ENCODE measurements at places on chromosomes 11 and 22. TPM values are rescaled to one million over a fixed set of nuclear protein-coding genes. Genes with fewer than 3 reads are reported as not detected.

Gene PKP3
- total RNA-seq, result 0.12 TPM

Gene KCTD14
- total RNA-seq, result 0.23 TPM

Gene CD59
- 41.9 TPM for total RNA-seq

Gene CASP5
- total RNA-seq, result not detected

Gene PKDREJ
- total RNA-seq, result 0.04 TPM

Gene OTOG
- not detected for total RNA-seq

Gene ARHGAP8
- total RNA-seq, result 2.4 TPM

Gene RIMBP3B
- total RNA-seq, result 0.27 TPM

Gene THRSP
- not detected for total RNA-seq

Gene RFPL2
- total RNA-seq, result not detected

Gene ME3
- total RNA-seq, result 16.2 TPM

Gene SYT8
- not detected for total RNA-seq

Gene GSTT2B
- not detected for total RNA-seq

Gene INSC
- total RNA-seq, result 0.36 TPM

Gene IL17REL
- 0.12 TPM for total RNA-seq

Gene POU2AF2
- not detected for total RNA-seq

Gene FADD
- 22.7 TPM for total RNA-seq

Gene MYEOV
- not detected for total RNA-seq

Gene OR51B2
- not detected for total RNA-seq

Gene MAPK12
- 14.2 TPM for total RNA-seq

Gene SVIP
- 46.6 TPM for total RNA-seq

Gene APOL2
- 51.3 TPM for total RNA-seq

Gene OR6T1
- total RNA-seq, result not detected

Gene NCR3LG1
- 2.7 TPM for total RNA-seq

Gene DUSP8
- total RNA-seq, result 1.1 TPM

Gene ZC3H12C
- 0.02 TPM for total RNA-seq

Gene OR2D2
- not detected for total RNA-seq

Gene EFCAB6
- 0.27 TPM for total RNA-seq

Gene B4GALNT4
- 13.6 TPM for total RNA-seq

Gene MPPED2
- 0.54 TPM for total RNA-seq

Gene OR56A4
- total RNA-seq, result not detected

Gene ATG2A
- total RNA-seq, result 21.2 TPM

Gene OR51E2
- not detected for total RNA-seq

Gene MRPL48
- 41.9 TPM for total RNA-seq

Gene OR8A1
- not detected for total RNA-seq

Gene RAB39A
- 1.1 TPM for total RNA-seq

Gene RAB6A
- total RNA-seq, result 66.3 TPM

Gene OR4A16
- not detected for total RNA-seq

Gene HBG1
- total RNA-seq, result not detected

Gene GPR83
- total RNA-seq, result 0.11 TPM

Gene OLFML1
- total RNA-seq, result not detected

Gene DEUP1
- total RNA-seq, result not detected

Gene GGT5
- total RNA-seq, result 0.54 TPM

Gene PAX6
- total RNA-seq, result not detected

Gene CHRDL2
- total RNA-seq, result not detected

Gene CD3E
- total RNA-seq, result 371 TPM

Gene DBX1
- not detected for total RNA-seq

Gene OR5J2
- not detected for total RNA-seq

All from activated naive CD4-positive, alpha-beta T cell treated with anti-CD3 and anti-CD28 coated beads, Interleukin-2, amount 50 U/mL, for 72 hours (primary cell).